ENCODE measurements at places on chromosomes 6 and 20.

DNA sequence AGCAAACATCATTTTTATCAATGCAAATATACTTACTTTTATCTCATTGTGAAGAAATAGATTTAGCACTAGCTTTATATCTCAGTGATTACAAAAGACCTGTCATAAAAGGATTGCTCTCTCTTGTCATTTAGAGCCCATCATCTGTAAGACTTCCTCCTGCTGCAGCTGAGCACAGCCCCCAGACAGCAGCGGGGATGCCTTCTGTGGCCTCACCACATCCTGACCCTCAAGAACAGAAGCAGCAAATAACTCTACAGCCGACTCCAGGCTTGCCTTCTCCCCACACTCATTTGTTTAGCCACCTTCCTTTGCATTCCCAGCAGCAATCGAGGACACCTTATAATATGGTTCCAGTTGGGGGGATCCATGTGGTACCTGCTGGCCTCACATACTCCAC, 127.0 kb upstream of the EDN1 start:
- DNase-seq = peak; percentile 15

DNA sequence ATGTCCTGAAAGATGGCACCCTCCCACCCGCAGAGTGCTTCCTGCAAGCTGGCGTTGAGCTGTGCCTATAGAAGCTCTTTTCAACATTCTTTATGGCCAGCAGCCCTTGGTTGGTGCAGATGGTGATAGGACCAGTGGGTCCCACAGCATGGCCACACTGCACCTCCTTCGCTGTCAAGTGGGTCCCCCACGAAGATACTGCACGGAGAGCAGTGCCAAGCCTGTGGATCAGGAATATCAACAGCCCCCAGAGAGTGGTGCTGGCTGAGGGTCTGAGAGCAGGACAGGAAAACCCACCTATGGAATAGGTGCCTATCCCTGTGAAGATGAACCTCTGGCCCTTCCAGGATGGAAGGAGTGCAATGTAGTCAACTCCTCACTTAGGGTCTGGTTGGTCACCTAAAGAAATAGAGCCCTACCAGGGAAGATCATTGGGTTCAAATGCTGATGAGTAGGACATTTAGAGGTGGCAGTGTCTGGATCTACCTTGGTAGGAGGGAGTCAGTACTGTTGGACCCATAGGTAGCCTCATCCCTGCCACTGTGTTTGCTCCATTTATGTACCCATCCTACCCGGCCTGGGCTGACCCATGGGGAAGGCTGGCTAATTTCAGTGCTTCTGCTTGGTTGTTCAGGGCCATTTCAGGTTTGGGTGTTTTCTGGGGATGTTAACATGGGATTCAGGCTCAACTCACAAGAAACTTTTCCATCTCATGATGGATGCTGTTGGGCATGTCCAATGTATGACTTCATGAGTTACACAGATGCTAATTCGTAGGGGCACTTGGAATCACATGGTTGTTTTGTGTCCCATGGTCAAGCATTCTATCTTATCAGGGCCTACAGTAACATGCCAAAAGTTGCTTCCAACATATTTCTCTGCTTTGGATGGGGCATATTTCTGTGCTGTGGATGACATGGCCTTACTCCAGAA, 33.4 kb upstream of the MICB start:
- no peak for DNase-seq

GRCh38 chr6:7062451-7063162, 45.2 kb upstream of the RREB1 start:
- no peak for DNase-seq

- no peak for DNase-seq
These were observed 36.3 kb downstream of the TNFAIP3 start for GRCh38 chr6:137903274-137903932.

GRCh38 chr6:71459162-71459561, 170.6 kb downstream of the OGFRL1 start:
- DNase-seq = no peak

DNA sequence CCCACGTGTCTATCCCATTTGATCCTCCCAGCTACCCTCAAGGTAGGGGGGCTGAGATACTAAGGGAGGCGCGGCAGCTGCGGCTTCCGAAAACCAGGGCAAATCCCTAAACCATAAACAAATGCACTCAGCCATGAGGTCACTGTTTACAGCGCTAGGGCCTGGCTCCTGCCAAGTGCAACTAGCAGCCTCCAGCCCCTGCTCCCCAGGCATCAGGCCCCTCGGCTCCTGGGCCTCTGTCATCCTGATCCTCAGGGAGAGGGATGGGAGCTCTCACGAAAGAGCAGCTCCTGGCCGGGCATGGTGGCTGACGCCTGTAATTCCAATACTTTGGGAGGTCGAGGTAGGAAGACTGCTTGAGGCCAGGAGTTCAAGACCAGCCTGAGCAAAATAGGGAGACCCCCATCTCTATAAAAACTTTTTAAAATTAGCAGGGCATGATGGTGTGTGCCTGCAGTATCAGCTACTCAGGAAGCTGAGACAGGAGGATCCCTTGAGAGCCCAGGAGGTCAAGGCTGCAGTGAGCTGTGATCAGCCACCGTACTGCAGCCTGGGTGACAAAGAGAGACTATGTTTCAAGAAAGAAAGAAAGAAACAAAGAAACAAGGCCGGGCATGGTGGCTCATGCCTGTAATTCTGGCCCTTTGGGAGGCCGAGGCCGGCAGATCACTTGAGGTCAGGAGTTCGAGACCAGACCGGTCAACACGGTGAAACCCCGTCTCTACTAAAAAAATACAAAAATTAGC, 42.5 kb upstream of the TLDC2 start:
- no peak for DNase-seq

DNA sequence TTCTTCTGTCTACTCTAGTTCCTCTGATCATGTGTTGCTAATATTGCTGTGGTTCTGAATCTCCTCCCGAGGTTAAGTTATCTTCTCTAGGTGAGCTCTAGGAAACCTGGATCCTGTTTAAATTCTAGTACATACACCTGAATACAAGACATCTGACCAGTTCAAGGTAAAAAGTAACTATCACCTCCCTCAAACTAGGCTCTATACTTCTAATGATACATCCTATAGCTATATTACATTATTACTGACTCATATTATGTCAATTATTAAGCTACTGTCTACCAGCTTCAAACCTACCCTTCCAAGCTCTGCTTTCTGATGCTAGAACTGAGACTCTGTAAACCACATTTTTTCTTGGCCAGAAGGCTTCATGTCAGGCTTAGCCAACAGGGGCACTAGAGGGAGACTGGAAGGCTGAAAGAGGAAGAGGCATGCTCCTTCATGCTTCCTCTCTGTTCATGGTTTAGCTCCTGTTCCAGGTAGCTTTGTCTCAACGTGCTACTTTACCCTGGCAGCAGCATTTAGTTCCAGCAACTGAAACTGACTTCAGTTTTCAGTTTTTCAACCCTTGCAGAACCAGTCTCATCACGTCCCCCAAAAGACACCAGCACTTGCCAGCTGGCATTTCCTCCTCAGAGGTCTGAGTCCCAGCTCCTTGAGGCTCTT, 148.4 kb upstream of the TOP1 start:
- no peak for DNase-seq

DNA sequence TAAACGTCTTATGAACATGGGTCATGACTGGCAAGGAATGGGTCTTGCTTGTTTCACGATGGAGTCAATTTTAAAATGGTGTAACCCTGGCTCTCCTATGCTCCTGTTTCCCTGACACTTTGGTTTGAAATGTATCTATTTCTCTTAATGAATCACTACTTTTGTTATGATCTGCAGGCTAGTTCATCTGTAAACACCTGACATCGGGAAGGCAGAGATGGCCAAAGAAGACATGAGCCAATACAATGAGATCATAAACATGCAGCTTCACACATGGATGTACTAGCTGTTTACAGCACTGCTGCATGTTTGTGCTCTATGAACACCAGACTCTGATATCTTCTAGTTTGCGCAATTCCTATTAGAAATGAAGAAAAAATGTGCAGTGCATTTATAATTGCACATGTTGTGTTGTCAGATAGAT, 11.0 kb upstream of the RAD21L1 start:
- no peak for DNase-seq

- no peak for DNase-seq
These were observed 37.0 kb upstream of the POU3F2 start for GRCh38 chr6:98797217-98797994.

GRCh38 chr20:40776466-40777457, 87.7 kb upstream of the MAFB start:
- no peak for DNase-seq

GRCh38 chr6:40962241-40962640, 76.8 kb downstream of the UNC5CL start:
- DNase-seq = no peak

DNA sequence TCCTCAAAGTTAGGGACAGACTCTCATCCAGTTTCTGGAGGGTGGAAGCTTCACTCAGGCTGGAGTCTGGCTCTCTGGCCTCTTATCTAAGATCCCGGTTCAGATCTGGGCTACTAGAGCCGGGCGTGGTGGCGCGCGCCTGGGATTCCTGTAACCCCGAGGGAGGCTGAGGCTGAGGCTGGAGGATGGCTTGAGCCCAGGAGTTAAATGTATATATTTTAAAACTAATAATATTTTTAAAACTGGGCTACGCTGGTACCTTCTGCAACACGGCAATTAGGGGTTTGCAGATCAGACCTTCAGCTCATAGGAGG, 710 bp upstream of the ZNF343 start:
- DNase-seq = no peak

- no peak for DNase-seq
These were observed 283.5 kb downstream of the CDH4 start for GRCh38 chr20:61535536-61535935.

- no peak for DNase-seq
These were observed 5.6 kb downstream of the PLCG1 start for GRCh38 chr20:41142919-41143318.

GRCh38 chr6:43712579-43712978, 25.0 kb upstream of the MRPS18A start:
- DNase-seq = no peak

GRCh38 chr6:70414813-70415212, 1.5 kb downstream of the FAM135A start:
- no peak for DNase-seq

DNA sequence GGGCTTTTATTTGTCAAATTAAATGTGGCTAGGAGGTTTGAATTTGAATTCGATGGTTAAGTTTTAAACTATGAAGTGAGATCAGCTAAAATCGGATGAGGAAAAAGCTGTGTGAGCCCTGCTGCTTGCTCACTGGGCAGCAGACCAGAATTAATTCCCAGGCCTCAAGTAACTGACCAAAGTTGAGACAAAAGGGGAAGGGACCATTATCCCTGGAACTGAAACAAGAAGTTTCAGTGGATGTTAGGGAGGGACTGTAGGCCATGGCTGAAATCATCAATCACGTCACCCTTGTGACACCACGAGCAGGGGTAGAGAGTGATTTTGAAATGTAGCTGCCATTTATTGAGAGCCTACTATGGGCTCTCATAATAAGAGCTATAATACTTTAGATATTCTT, 7.0 kb upstream of the PRSS35 start:
- DNase-seq = no peak

GRCh38 chr6:36075656-36076055, 48.0 kb downstream of the MAPK14 start:
- DNase-seq = no peak

- DNase-seq = no peak
These were observed 881 bp upstream of the MCM3 start for GRCh38 chr6:52285177-52286068.

DNA sequence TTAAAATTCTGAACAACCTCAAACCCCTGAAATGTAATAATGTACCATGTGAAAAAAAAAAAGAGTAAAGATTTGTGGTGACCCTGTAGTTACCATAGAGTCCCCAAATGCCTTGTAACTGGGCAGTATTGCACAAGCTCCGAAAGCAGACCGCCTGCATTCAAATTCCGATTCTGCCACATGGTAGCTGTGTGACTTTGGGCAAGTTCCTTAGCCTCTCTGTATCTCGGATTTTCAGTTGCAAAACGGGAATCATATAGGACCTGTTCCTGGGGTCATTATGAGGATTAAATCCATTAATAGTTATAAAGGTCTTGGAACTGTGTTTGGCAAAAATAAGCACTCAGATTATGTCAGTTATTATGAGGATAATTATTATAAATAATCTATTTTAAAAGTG, 43.6 kb downstream of the TSPYL4 start:
- no peak for DNase-seq

DNA sequence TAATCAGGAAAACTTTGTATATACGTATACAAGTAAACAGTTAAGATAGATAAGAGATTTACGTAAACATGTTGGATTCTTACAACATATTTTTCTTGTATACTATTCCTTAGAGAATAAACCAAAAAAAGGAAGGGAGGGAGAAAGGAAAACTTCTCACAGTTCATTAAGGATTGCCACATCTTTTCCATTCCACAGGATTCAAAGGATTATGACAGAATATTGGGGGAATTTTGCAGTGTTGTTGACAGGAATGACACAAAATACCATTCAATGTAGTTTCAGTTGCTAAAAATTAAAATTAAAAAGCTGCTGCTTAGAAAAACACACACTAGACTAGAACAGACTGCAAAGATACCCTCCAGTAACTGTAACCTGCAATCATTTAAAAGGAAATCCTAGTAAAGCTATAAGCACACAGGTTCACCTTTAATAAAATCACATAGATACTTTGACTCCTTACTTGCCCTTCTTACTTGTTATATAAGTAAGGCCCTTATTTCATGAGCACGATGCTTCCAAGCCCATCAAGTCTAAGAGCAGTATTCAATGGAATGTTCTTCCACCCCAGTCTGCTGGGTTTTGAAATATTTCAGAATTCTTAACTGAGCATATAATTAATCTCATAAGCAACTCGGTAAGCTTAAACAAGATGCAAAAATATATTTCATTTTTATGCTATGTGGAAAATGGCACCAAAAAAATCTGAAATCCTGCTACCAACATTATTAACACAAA, 107.8 kb downstream of the SMLR1 start:
- no peak for DNase-seq

DNA sequence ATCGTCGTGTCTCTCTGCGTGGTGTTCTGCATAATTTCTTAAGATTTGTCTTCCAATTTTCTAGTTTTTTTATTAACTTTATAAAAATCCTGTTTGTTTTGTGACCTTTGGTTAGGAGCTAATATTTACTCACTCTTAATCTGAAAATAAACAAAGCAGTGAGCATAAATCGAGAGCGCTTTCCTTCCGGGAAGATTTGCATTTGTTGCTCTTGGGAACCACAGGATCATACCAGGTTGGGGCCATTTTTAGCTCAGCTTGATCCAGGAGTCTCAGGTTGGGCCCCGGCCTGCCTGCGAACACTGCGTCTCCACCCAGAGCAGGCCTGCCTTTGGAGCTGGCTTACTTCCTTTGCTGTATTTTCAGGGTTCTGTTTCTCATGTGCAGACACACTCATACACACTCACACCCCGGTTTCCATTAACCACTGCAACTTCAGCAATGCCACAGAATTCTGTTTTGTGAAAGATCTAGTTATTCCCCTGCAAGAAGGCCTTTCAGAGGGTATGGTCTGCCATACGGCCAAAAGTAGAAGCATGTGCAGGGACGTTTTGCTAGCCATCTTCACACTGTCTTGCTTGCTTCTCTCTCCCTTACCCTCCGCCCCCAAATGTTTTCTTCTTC, 17.3 kb downstream of the BPHL start:
- no peak for DNase-seq

DNA sequence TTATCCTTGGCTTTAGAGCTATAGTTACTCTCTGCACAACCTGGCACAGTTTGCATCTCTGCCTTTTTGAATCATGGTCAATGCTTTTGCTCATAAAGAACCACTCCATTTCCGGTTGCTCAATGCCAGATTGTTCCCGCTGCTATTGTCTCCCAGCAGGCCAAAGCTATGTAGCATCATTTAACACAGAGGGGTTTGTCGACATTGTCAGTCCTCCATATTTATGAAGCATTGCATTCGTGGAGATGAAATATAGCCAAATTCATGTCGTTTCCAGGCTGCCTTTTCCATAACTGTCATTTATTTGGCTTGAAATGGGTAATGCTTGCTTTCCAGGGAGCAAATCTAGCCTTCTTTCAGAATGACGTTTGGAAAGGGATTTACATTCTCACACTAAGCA, 598.8 kb downstream of the EPHA7 start:
- no peak for DNase-seq

All from T follicular helper cell (primary cell).